ENCODE measurements at places on chromosomes 1 and 21. TPM values are rescaled to one million over a fixed set of nuclear protein-coding genes. Genes with fewer than 3 reads are reported as not detected.
A peak's percentile ranks its signal among the peaks of the same experiment; 100 is the strongest.

LHX8 gene
- not detected for polyA plus RNA-seq

OR14K1 gene
- not detected for polyA plus RNA-seq

DNA sequence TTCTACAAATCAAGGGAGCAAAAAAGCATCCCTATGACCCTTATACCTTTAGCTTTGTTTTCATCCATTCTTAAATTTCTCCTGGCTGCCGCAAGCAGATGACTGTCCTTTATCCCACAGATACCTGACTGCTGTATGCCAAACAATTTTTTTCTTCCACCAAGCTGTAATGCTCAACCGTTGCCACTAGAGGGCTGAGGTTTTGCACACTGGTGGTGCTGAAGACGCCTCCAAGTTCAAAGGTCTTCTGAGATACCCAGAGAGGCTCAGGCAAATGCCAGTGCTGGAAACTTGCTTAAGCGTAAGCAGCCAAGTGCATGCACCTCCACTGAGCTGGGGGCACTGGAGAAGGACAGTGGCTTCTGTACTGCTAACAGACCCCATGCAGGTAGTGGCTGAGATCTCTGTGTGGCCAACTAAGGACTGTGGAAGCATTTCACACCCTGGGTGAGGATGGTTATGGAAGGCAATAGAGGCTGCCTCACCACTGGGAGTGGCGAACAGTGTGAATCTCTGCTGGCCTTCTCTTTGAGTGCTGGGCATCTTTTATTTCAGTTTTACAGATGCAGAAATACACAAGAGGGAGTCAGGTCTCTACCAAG is 28.5 kb downstream of the CNIH3 start:
- no peak overlapping the region for H3K4me3 ChIP-seq
- H3K36me3 ChIP-seq, result no peaks in the 10 kb centered on the region
- H3K27ac ChIP-seq, result no peak overlapping the region

DNA sequence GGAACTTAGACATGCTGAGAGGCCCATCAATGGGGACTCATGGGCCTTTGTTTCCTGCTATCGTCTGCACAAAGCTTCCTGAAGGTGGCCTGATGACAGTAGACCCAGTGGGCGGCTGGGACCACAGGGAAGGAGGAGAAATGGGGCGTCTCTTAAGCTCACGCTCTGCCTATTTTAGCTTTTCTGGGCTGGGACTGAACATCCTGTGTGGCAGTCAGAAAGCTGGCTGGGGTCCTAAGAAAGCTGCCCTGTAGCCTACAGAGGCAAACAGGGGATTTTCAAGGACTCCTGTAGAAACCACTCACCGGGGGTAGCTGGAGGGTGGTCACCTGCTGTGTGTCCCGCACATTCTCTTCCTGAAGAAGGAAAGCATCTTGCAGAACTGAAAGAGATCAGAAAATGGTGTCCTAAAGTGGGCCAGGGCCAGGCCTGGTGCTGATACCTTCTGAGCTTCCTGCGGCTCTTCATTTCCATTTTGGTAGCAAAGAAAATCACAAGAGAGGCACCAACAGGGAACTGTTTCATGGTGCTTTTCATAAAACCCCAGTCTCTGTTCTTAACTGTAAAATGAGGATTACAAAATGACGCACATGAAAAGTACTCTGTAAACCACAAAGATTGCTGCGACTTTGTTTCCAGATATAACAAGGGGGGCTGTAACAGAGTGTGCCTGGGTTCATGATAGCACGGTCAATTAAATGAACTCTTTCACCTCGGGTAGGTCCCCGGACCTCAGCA is 8.6 kb downstream of the ZNF496 start:
- H3K27me3 ChIP-seq, result no peaks in the 10 kb centered on the region
- H3K4me1 ChIP-seq, result no peaks in the 10 kb centered on the region
- H3K36me3 ChIP-seq, result peaks cover 21% of the 10 kb centered on the region
- no peak overlapping the region for H3K4me3 ChIP-seq
- H3K27ac ChIP-seq, result no peak overlapping the region
- no peak for DNase-seq

- H3K27me3 ChIP-seq, result no peaks in the 10 kb centered on the region
- no peak overlapping the region for H3K4me3 ChIP-seq
- H3K27ac ChIP-seq, result no peak overlapping the region
- H3K36me3 ChIP-seq, result peaks cover 20% of the 10 kb centered on the region
These were observed 31.5 kb downstream of the SNAP47 start for GRCh38 chr1:227766653-227767277.

- no peaks in the 10 kb centered on the region for H3K4me1 ChIP-seq
- no peaks in the 10 kb centered on the region for H3K36me3 ChIP-seq
- no peaks in the 10 kb centered on the region for H3K27me3 ChIP-seq
- no peak overlapping the region for H3K27ac ChIP-seq
These were observed 129.6 kb downstream of the DPYD start for GRCh38 chr1:97791251-97791650.

GRCh38 chr1:89125240-89125912 is 538 bp downstream of the GBP2 start:
- H3K27ac ChIP-seq, result peak overlapping the region; percentile 80
- no peaks in the 10 kb centered on the region for H3K36me3 ChIP-seq
- no peak for DNase-seq
- no peaks in the 10 kb centered on the region for H3K27me3 ChIP-seq

DNA sequence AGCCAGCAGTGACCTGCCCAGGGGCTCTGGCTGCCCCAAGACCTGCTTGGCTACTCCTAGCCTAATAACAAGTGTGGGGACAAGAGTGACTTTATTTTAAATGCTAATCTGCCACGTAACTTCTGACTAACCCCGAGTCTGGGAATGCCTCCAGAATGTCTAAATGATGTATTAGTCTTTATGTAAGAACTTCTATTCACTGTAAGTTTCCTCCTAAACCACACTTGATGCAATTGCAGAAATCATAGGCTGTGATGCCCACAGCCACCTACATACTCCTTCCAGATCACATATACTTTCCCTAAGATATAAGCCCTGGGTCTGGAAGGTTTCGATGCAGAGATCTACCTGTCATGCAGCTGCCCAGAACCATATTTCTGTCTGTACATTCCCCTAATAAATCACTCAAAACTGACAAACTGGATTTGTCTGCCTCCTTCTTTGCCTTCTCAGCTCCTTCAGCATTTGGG is 5.9 kb upstream of the VPS45 start:
- DNase-seq, result peak; percentile 16
- H3K27ac ChIP-seq, result peak overlapping the region; percentile 57
- no peak overlapping the region for H3K4me3 ChIP-seq
- H3K36me3 ChIP-seq, result no peaks in the 10 kb centered on the region

GRCh38 chr1:22317231-22317919 is 134.3 kb upstream of the ZBTB40 start:
- H3K4me3 ChIP-seq, result no peak overlapping the region
- peaks cover 20% of the 10 kb centered on the region for H3K27me3 ChIP-seq
- no peaks in the 10 kb centered on the region for H3K36me3 ChIP-seq
- no peak for DNase-seq
- H3K4me1 ChIP-seq, result no peaks in the 10 kb centered on the region

DNA sequence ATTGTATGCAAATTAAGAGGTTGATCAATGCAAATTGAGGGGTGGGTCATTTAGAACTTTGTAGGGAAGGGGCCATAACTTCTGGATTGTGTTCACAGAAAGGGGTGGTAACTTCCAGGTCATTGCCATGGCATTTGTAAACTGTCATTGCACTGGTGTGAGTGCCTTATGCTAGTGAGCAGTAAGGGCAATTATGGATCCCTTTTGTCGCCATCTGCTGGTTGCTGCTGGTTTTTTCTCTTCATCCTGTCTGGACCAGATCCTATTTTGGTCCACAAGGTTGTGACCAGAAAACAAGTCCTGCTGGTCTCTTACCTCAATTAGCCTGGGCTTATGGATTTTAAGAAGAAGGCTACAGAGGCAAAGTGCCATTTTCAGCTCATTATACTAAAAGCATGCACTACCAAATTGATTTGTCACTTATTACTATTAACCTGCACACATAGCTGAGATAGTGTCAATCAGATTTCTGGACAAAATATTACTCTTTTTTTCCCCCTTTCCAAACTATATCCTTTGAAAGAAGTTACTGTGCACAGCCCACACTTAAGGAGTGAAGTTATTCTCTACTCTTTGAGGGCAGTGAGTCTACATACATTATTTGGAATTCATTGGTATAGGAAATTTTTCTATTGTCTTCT is 196.2 kb downstream of the ZC3H11B start:
- no peaks in the 10 kb centered on the region for H3K27me3 ChIP-seq
- no peak overlapping the region for H3K4me3 ChIP-seq
- no peak overlapping the region for H3K27ac ChIP-seq
- H3K4me1 ChIP-seq, result peaks cover 14% of the 10 kb centered on the region
- DNase-seq, result peak; percentile 41
